Foreskin fibroblast (primary cell): ENCODE measurements at places on chromosomes 1 and 21.

DNA sequence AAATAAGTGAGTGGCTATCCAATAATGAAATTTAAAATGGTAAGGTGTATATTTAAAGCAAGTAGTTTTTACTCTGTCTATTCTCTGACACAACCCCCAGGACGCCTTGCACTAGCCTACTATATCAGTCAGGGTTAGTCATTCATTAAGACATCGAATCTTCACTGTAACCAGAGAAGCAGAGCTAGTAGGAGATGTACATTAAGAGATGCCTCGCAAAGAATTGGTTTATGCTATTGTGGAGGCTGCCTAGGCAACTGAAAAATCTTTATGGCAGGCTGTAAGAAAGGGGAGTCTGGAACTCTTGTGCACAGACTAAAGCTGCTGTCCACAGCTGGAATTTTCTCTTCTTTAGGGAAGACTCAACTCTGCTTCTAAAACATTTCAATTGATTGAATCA is 28.8 kb downstream of the NTNG1 start:
- peak; percentile 38 for DNase-seq

DNA sequence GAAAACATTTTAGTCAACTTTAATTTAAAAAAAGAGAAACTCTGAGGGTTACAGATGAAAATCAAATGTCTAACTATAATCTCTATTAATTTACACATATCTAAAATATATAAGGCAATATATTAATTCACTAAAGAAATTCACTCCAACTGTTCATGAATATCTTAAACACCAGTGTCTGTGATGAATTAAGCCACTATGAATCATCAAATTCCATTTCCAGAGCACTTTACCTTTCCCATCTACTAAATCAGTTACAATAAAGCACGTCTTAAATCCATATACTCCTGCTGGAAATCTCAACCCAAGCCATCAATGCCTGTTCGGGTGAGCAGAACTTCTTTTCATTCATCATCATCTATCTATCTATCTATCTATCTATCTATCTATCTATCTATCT is 4.3 kb downstream of the TAF5L start:
- DNase-seq = no peak

DNA sequence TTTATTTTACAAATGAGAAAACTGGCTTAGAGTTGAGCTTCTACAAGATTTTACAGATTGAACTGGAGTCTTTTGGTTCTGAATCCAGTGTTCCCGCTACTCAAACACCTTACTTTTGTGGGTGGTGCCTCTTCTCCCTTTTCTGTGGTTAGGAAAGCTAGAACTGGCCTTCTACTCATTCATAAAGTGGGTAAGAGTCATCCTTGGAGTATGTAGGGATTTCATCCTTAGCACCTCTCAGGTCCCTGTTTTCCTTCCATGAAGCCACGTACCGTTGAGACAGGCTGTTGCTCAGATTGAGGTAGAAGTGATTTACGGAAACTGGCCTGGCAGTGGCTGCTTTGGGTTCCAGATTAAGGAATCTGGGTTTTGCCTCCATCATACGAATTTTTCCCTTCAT is 35.8 kb downstream of the WNT4 start:
- no peak for DNase-seq

DNA sequence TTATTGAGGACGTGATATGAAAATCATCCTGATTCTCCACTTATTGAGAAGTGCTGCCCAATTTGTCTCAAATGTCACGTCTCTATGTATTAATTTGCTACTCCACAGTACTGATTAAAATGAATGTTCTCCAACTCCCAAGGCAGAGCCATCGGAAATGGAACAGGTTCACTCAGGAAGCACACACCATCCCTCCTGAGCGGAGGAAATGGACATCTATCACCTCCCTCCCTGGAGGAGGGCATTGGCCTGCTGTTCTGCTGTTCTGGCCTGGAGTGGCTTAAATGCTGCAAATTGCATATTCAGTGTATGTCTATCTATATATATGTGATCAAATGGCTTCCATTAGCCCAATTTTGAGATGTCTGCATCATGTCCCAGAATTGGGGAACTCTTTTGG is 140.5 kb downstream of the CSMD2 start:
- DNase-seq = no peak

DNA sequence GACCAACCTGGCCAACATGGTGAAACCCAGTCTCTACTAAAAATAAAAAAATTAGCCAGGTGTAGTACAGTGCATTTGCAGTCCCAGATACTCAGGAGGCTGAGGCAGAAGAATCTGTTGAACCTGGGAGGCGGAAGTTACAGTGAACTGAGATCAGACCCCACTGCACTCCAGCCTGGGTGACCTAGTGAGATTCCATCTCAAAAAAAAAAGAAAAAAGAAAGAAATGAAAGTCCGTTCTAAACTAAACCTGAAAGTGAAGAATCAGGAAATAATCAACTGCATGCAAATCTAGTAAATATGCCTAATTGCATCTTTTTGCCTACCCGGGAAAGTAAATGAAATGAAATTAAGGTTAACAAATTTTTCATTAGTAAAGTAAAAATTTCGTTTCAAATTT is 99.6 kb downstream of the ZZZ3 start:
- no peak for DNase-seq

DNA sequence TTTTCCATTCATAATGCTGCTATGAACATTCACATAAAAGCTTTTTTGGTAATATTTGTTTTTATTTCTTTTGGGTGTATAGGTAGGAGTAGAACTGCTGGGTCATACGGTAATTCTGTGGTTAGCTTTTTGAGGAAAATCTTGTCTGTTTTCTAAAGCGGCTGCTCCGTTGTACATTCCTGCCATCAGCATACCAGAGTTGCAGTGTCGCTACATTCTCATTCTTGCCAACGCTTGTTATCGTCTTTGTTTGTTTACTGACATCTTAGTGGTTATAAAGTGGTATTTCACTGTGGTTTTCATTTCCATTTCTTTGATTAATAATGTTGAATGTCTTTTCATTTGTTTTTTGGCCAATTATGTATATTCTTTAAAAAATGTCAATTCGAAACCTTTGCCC is 469.8 kb upstream of the ZP4 start:
- no peak for DNase-seq

DNA sequence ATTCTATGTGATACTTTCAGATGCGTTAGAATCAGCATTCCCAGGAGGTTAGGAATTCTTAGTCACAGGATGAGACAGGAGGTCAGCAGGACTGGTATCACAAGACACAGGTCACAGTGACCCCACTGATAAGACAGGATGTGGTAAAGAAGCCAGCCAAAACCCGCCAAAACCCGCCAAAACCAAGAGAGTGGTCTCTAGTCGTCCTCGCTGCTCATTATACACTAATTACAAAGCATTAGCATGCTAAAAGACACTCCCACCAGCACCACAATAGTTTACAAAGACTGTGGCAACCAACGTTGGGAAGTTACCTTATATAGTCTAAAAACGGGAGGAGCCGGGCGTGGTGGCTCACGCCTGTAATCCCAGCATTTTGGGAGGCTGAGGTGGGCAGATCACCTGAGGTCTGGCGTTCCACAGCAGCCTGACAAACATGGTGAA is 13.9 kb upstream of the ACTA1 start:
- no peak for DNase-seq

- no peak for DNase-seq
Observed at GRCh38 chr1:42981255-42981805, 22.7 kb upstream of the SLC2A1 start.

DNA sequence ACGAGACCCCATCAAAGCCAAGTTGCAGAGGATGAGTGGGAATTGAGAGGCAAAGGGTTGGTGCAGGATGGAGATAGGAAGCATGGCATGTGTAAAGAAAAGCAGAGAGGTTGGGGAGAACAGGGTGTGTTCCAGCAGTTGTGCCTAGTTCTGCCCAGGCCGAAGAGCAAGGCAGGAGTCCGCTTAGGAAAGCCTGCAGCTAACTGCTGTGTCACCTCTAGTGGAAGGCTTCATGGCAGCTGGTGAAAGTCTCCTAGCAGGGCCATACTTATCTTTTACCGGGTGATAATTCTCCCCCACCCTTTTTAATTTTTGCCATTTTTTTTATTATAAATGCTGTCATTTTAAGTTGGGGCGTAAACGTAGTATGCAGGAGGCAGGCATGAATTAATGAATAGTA is 93.6 kb downstream of the NFIA start:
- DNase-seq = no peak

- DNase-seq = no peak
Observed at GRCh38 chr1:88169139-88169538, 514.9 kb upstream of the PKN2 start.

DNA sequence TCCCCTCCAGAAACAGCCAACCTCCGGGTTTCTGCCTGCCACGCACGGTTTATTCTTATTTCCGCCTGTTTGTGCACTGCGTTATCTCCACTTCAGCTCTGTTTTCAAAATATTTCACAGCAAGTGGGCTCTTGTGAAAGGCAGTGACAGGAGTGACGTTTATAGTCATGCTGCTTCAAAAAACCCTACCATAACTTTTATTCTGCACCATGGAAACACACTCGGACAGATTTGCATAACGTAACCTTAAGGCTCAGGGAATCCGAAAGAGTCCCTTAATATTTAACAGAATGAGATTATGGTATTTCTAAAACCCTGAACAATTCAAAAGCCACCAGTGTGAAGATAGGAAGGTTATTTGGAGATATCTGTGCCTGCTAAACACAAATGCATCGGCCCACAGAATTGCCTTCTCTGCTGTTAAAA is 782 bp upstream of the SDE2 start:
- DNase-seq = no peak

DNA sequence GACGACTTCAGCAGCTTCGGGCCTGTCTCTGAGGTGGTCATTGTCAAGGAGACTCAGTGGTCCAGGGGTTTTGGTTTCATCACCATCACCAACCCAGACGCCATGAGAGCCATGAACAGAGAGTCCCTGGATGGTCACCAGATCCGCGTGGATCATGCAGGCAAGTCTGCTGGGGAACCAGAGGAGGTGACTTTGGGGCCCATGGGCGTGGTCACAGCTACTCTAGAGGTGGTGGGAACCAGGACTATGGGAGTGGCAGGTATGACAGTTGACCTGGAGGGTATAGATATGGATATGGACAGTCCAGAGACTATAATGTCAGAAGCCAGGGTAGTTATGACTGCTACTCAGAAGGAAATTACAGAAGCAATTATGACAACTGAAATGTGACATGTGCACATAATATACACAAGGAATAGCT is 19.3 kb upstream of the METTL13 start:
- DNase-seq = no peak

GRCh38 chr1:20575541-20576336 is 13.2 kb upstream of the CDA start:
- DNase-seq = no peak

DNA sequence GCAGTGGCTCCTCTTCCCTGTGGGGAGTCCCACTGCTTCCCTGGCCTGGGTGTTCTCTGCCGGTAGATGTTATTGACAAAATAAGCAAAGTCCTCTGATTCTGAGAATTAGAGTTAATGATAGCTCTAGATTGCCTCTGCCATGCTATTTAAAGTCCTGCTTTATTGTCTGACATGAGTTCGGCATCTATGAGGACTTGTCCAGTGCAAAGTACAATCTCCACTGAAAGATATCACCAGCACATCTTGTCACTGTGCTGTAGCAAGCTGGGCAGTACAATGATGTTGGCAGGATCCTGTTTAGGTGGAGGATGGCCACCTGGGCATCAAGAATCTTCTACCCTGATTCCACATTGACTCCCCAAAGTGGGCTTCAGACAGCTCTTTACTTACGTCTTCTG is 54.0 kb upstream of the ATP5PO start:
- no peak for DNase-seq

DNA sequence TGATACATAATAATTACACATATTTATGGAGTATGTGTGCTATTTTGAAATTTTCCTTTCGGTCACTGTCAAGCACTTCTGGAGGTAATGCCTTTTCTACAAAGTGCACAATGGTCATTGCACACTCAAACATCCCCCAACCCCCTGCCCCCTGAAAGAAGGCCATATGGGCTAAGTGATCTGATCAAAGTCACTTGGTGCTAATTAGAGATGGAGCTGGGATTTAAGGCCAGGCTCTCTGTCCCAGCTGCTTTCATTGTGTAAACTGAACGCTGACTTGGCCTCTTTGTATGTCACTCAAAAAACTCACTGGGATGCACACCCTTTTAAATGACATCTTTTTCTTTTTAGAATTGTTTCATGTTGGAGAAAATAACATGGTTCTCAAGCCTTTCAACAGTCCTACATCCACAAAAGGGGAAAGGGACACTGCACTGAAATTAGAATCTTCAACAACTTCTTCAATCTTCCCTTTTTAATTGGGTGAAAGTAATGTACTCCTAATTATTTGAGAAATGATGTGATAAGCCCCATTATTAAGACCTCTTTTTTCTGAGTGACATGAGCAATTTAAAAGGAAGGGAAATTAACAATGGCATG is 149.2 kb downstream of the ST6GALNAC5 start:
- no peak for DNase-seq

GRCh38 chr1:54798769-54799641 is 2.1 kb downstream of the TTC22 start:
- peak; percentile 38 for DNase-seq

DNA sequence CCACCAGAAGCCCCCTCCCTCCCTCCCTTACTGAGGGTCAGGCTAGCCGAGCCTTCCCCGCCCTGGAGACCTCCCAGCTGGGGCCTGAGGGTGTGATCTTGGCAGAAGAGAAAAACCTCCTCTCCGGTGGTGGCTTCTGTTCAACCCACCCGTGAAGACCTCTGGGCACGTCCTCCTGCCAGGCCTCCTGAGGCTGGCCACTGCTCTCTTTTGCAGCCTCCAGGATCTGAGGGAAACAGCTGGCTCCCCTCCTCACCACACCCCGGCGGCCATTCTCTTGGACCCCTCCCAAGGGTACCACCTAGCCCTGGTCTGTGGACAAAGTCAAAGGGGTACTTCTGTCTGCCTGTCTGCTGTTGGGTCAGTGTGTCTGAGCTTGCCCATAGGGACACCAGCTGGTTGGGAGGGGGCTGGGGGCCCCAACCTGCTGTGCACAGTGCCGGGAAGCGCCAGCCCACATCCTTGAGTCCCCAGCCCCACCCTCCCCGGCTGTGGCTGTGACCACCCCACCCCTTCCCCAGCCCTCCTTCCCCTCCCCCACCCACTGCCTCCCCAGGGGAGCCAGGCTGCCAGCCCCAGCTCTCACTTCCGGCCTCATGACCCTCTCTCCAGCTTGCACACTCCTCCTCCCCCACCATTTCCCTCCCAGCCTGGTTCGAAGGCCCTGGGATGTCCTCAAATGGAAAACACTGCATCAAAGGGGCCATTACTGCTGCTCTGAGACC is 48.1 kb downstream of the AHDC1 start:
- no peak for DNase-seq
